ENCODE measurements at places on chromosomes 12 and 14. TPM values are rescaled to one million over a fixed set of nuclear protein-coding genes. Genes with fewer than 3 reads are reported as not detected.

The TBX5 gene
- total RNA-seq = 0.19 TPM

The GPRC5A gene
- 36.0 TPM for total RNA-seq

The EXOC3L4 gene
- total RNA-seq = not detected

The SLC6A13 gene
- total RNA-seq = 0.09 TPM

The GPR84 gene
- total RNA-seq = not detected

The ZNF26 gene
- total RNA-seq = 12.1 TPM
